WERI-Rb-1 (cell line): ENCODE measurements at places on chromosomes 12 and 14.

DNA sequence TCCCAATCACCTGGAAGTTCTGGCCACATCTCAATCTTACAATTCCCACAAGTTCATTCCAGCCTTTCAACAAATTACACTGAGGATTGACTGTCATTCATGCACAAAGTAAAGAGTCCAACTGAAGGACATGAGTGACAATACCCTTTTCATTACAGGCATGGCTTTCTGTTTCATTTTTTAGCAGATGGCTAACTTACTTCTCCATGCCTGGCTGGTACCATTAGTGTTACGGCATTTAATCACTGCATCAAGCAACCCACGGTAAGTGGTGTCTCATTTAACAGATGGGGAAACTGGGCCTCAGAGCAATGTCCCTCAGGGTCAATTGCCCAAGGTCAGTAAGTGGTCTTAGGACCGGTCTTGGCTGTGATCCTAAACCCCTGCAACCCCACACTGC, 114.4 kb downstream of the PRICKLE1 start:
- DNase-seq: no peak

DNA sequence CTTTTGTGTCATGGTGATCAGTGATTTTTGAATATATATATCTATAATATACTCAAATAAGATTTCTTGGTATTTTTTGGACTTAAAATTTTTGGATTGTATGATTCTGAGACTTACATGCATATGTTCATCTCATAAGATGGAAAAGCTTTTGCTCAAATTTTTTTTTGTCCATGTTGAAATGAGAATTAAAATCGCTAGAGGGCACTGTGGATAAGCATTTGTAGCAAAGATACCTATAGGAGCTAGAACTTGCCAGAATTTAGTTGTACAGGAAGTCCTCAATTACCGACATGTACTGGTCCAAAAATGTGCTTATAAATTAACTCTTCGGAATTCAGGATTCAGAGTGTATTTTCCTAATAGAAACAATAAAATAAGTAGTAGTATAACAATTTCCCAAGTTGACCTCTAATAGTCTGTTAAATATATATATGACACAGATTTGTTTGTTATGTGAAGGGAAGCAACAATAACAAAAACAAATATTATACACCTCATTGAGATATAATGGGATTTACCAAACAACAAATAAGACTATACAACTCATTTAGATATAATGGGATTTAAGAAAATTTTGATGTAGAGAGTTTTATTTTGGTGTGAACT, 179.6 kb downstream of the TMEM117 start:
- DNase-seq: no peak

GRCh38 chr12:95102916-95103671, 29.7 kb upstream of the NR2C1 start:
- no peak for DNase-seq

- DNase-seq: no peak
Measured at GRCh38 chr12:125201940-125202339, 136.7 kb downstream of the AACS start.

DNA sequence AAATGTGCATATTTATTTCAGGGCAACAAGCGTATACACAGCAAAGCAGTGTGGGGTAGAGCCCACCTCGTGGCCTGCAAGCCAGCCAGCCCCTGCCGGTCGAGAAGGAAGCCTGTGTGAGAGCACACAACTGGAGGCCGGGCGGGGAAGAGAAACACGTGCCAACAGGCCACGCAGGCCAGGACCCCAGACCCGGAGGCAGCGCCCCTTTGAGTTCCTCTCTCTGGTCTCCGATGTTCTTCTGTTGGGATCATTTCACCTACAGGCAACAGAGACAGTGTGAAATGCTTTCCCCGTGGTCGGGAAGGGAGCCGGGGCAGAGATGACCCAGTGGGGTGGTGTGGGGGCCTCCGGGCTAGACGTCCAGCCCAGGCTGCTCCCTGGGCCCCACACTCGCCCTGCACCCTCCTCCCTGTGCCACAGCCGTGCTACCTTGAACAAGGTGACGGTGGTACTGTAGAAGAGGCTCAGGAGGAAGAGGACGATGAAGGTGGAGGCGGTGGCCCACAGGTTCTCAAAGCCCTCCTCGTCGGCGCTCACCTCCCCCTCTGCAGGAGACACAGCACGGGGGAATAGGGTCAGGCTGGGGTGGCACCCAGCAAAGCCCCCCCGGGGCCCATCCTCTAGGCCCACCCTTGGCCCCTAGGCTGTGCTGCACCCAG, 325.5 kb downstream of the TMEM121 start:
- DNase-seq: no peak

GRCh38 chr14:99803803-99804202, 10.6 kb downstream of the EML1 start:
- DNase-seq: peak; percentile 67

DNA sequence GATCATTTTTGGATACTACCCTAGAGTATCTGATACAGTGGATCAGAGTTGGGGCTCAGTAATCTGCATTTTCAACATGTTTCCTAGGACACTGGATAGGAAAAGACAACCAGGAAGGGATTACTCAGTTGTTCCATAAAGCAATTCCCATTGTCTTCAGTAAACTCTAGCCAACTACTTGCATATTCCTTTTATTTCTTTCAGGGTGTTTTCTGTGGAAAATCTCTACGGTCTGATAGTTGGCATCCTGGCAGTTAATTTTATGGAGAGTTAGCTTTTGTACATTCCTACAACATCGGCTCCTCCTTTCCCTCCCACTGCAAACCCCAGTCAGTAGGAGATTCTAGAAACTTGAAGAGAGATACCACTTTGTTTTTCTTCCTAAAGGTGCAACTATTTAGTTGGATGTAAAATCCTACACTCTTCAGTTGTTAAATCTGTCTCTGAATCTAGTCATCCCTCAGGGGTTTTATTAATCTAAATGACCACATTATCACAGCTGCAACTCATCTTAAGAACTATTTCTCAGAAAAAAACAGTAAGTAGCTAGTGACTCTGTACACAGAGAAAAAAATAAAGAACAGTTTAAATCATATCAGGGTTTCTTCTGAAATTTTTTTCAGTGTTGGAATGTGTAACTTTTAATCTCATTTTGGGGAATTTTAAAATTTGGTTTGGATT, 103.9 kb downstream of the PDE3A start:
- no peak for DNase-seq

DNA sequence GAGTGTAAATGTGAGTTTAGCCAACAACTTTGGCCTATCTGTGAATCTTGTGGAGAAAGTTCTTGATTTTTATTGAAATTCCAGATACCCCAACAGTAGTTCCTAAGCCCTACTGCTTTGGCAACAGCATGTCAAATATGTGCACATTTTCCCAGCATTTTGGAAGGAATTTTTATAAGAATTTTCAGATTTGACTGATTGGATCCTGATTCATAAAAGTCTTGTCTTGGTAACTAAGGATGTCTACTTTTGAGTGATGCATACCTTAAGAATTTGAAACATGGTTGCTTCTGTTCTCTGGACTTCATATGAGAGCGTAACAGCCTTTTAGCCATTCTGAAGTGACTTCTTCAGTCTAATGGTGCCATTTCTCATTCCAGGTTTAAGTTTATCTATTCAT, 106.7 kb downstream of the ANO4 start:
- no peak for DNase-seq

GRCh38 chr12:126385785-126386184, 1320.5 kb downstream of the AACS start:
- no peak for DNase-seq

DNA sequence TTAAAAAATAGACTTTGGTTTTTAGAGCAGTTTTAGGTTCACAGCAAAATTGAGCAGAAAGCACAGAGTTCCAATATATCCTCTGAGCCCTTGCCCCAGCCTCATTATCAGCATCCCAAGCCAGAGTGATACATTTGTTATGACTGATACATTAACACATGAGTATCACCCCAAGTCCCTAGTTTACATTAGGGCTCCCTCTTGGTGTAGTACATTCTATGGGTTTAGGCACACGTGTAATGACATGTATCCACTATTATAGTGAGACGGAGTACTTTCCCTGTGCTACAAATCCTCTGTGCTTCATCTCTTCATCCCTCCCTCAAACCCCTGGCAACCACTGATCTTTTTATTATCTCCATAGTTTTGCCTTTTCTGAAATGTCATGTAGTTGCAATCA, 22.5 kb upstream of the GSG1 start:
- no peak for DNase-seq

- peak; percentile 94 for DNase-seq
Measured at GRCh38 chr12:109291521-109292341, 17.4 kb downstream of the FOXN4 start.

DNA sequence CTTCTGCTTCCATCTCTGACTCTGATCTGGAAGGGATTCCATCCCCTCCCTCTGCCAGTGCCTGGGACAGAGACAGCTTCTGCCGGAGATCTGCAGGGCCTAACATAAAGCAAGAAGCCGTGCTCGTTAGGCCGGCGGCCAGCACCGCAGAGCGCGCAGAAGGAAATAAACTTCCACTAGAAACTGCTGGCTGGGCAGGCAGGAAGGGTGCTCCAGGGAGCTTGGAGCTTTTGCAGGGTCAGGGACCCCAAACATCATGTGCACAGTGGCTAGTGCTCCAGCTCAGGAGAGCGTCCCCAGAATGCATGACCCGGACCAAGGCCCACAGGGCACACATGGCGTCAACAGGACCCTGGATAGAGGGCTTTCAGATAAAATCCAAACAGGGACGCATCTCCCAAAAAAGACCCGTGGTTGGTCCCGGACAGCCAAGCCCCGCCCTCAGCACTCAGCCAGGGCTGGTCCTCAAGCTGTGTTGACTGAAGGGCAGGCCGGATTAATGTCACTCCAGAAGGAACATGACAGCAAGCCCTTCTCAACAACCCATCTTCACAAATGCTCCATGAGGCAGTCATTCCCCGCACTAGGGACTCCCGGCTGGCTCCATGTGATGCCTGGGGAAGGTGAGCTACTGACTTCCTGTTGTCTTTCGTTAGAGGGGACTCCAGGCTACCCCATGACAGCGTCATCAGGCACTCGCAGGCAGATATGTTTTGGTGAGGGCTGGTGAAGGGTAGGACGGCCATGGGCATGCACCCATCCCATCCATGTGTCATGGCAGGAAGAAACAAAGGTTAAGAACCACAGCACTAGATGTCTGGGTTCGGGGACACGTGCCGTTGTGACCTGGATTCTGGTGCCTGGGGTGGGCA, 121.5 kb downstream of the CALM1 start:
- no peak for DNase-seq

GRCh38 chr12:574475-575128, 88.6 kb downstream of the NINJ2 start:
- DNase-seq: no peak

- no peak for DNase-seq
Measured at GRCh38 chr12:12376646-12377448, 20.0 kb downstream of the BORCS5 start.

- DNase-seq: no peak
Measured at GRCh38 chr12:108575199-108575912, 13.0 kb downstream of the ISCU start.

GRCh38 chr14:34629657-34630529, at the start of gene SNX6:
TSS of gene SNX6 (minus strand) at chr14:34630148. CDS start at chr14:34630116, 32 bp downstream.
- DNase-seq: peak; percentile 67

GRCh38 chr12:71315328-71315985, 124.1 kb upstream of the LGR5 start:
- DNase-seq: peak; percentile 83

DNA sequence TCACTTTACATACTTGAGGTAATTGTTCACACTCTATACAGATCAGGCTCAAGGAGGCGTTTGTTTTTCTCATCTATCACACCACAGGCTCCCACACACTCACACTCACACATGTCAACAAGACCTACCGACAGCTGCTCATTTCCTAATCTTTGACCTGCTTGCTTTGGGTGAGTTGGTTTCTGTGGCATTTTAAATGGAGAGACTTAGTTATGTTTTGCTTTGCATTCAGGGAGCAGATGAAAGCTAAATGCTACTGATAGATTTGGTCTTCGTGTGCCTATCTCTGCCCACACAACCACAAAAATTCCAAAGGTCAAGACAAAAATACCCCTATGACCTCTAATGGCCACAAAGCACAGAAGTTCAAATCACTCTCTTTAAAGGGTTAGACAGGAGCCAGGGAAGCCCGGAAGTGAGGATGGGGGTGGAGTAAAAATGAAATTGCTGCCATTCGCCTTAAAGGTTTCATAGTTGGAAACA, 203.5 kb upstream of the G2E3 start:
- DNase-seq: peak; percentile 26

- DNase-seq: no peak
Measured at GRCh38 chr12:109504068-109504467, 26.6 kb downstream of the UBE3B start.

GRCh38 chr12:49903351-49903699, 375 bp downstream of the FAIM2 start:
- no peak for DNase-seq

DNA sequence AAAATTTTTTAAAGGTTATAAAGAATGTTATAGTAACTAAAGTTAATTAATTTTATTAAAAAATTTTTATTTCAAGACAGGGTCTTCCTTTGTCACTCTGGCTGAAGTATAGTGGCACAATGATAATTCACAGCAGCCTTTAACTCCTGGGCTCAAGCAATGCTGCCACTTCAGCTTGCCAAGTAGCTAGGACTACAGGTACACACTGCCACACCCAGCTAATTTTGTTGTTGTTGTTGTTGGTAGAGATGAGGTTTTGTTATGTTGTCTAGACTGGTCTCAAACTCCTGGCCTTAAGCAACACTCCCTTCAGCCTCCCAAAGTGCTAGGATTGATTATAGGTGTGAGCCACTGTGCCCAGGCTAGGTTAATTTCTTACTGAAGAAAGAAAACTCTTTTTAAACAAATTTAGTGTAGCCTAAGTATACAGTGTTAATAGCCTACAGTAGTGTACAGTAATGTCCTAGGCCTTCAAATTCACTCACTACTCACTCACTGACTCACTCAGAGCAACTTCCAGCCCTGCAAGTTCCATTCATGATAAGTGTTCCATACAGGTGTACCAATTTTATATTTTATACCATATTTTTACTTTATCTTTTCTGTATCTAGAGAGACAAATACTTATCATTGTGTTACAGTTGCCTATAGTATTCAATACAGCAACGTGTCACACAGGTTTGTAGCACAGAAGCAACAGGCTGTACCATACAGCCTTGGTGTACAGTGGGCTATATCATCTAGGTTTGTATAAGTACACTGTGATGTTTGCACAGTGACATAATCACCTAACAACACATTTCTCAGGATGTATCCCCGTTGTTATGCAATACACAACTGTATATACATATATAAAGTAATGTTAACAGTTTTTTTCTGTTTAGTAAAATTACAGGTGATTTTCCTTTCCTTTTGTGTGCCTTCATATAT, 24.7 kb upstream of the DNAAF2 start:
- no peak for DNase-seq

DNA sequence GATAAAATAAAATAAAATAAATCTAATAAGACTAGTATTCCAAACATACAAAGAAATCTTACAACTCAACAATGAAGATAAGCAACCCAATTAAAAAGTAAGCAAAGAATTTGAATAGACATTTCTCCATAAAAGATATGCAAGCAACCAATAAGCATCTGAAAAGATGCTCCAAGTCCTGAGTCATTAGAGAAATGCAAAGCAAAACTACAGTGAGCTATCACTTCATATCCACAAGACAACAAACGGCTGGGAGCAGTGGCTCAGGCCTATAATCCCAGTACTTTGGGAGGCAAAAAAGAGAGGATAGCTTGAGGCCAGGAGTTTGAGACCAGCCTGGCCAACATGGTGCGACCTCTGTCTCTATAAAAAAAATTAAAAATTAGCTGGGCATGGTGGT, 26.8 kb downstream of the ZFYVE1 start:
- no peak for DNase-seq
